ENCODE measurements at places on chromosomes 3 and 15. TPM values are rescaled to one million over a fixed set of nuclear protein-coding genes. Genes with fewer than 3 reads are reported as not detected.

GRCh38 chr3:147393943-147394883 lies 12.1 kb downstream of the ZIC4 start:
- no peaks in the 10 kb centered on the region for H3K36me3 ChIP-seq
- H3K4me1 ChIP-seq: peaks cover 67% of the 10 kb centered on the region
- H3K27ac ChIP-seq: no peak overlapping the region

- H3K4me1 ChIP-seq: peaks cover 58% of the 10 kb centered on the region
- DNase-seq: no peak
- H3K4me3 ChIP-seq: no peak overlapping the region
- H3K27ac ChIP-seq: peak overlapping the region; percentile 71
- no peaks in the 10 kb centered on the region for H3K36me3 ChIP-seq
Observed at GRCh38 chr15:55279746-55280351, 9.8 kb downstream of the RAB27A start.

The SPSB4 gene
- total RNA-seq: not detected

The A4GNT gene
- total RNA-seq: not detected

The SLC12A8 gene
- total RNA-seq: 12.8 TPM

DNA sequence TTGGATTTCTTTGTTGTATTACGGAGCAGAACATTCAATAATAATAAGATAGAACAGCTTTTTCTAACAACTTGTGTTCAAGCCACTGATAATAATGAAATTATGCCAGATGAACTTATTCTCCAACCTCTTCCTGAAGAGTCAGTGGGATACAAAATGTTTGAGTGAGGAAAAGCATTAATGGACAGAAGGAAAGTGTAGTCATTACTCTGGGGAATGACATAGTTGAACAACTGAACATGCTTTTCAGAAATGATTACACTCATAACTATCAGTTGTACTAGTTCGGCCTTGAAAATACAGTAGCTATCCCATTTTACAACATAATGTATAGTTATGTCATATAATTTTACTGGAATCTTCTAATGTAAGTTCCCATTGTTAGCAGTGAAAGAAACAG lies 55.9 kb downstream of the ALCAM start:
- no peaks in the 10 kb centered on the region for H3K4me1 ChIP-seq
- H3K27me3 ChIP-seq: no peaks in the 10 kb centered on the region
- H3K27ac ChIP-seq: no peak overlapping the region
- H3K4me3 ChIP-seq: no peak overlapping the region
- H3K36me3 ChIP-seq: no peaks in the 10 kb centered on the region
- DNase-seq: no peak

The STRC gene
- not detected for total RNA-seq

DNA sequence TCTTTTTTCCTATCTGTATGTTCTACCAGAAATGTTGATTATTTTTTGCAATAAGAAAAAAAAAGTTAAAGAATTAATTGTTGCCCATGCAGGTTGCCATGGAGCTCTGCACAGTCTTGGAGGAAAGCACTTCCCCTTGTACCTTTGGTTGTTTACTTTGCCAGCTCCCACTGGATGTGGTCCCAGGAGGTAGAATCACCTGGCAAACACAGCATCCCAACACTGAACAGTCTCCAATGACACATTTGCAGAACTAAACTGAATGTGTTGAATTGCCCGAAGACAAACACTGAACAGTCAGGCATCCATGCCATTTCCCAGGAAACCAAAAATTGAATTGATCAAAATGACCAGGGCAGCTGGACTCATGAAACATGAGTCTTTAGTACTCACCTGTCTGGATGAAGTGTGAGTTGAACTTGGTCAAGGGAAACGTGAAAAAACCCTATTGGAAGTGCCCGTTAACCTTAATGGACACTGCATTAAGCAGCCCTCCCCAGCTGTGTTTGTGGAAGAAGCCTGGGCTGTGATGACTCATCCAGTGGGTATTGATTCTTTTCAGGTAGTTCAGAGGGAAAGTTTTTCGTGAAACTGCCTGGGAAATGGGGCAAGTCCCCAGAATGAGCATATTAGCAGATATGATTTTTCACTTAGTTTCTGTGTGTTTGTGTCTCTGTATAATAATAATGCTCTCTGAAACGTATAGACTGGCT lies 284.7 kb upstream of the STT3B start:
- no peak for DNase-seq
- H3K27me3 ChIP-seq: no peaks in the 10 kb centered on the region
- H3K4me3 ChIP-seq: no peak overlapping the region
- H3K36me3 ChIP-seq: no peaks in the 10 kb centered on the region
- no peak overlapping the region for H3K27ac ChIP-seq

Data from esophagus squamous epithelium (tissue), 5 donors.